Left ventricle myocardium inferior (tissue), 1 donor: ENCODE measurements at places on chromosomes 4 and X. TPM values are rescaled to one million over a fixed set of nuclear protein-coding genes. Genes with fewer than 3 reads are reported as not detected.

DNA sequence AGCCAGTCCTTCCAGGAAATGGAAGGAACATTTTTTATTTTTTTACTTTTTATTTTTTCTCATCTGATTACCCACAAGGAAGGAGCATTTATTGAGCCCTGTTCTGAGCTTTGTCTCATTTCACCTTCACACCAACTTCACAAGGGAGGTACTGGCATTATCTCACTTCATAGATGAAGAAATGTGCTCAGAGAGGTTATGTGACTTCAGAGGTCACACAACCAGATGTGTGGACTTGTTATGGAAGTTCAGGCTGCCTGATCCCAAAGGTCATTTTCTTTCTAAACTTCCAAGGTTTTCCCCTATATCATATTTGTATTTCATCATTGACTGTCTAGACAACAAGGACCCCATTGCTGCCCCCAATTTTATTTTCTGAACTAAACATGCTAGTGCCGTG is 160.3 kb downstream of the DCLK2 start:
- no peak for DNase-seq

DNA sequence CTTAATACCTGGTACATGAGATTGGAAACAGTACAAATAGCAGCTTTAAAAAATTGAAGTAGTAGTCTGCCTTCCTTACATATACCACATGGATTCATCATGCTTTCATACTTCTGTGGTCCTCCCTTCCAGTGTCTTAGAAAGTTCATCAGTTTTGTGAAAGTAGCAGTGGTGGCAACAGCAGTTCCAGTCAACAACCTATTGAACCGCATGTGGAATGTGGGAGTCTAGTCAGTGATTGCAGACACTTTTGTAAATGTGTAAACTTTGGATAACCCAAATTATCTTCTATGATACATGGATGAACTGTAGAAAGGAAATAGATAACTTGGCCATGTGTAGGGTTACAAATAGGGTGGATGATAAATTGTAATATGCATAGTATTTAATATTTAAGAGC is 34.1 kb downstream of the FNIP2 start:
- DNase-seq: no peak

The PNMA6F gene
- not detected for total RNA-seq

DNA sequence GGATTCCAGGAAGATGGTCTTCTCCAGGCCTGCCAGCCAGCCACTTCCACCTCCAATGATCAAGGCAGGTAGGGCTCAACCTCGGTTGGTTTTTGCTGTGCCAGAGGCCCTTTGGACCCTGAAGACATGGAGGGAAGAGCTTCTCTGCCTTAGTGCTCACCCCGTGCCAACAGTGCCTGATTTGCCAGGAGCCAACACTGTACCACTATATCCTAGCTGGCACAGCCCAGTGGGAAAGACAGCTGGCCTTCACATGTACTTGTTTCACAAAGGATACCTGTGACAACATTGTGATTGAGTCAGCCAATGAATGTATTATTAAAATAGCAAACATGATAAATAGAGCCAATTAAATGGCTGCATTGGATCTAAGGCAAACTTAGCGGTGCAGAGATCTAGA is 51.9 kb upstream of the PRPS1 start:
- no peak for DNase-seq

DNA sequence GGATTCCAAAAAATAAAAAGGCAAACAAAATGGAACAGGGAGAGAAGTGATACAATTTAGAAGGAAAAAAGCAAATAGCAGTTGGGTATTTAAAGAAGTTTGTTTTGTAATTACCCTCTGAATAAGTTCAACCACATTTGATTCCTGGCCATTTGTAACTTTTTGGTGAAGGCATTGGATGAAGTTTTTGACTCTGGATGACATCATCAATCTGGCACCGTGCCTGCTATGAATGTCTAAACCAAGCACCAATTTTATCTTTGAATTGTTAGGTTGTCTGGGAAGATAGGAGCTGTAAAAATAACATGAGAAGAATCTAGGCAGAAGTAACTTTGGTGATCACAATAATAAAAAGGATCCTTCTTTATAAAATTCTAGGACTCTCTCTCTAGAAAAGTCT is 29.5 kb downstream of the TMPRSS11A start:
- DNase-seq: no peak

DNA sequence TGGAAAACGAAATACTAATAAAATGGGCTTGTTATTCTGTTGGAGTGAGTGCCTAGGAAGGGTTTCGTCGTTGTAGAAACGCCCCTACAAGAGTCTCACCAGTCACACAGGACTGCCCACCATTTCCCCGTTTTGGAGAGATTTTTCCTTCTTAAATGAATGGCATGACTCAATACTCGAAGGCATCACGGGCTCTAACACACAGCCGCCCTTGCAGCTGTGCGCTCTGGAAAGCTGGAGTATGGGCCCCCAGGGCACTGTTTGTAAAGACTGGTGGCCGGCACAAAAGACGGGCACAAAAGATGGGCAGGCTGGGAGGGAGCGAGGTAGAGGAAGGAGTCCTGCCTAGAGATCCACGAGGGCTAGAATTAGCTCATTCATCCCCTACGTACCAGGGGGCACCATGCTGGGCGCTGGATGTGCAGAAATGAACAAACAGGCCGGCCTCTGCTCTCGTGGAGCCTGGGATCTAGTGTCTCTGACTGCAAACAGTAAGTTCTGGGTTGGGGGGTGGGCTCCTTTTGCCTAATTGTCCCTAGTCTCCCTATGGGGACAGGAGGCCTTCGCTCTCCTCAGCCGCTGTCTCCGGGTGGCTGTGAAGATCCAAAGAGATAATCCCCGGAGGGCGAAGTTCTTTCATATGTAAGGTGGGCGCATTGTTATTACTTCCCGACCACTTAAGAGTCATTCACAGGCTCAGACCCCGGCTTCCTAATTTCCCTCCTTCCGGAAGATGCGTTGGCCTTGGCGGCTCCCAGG is 1.0 kb upstream of the SFRP2 start:
- DNase-seq: no peak

The NUDT10 gene
- 0.27 TPM for total RNA-seq

The TXK gene
- total RNA-seq: 0.71 TPM

- no peak for DNase-seq
These were observed 19.0 kb upstream of the MAGEB2 start for GRCh38 chrX:30196322-30196721.

The SULT1B1 gene
- total RNA-seq: 1.1 TPM

GRCh38 chrX:49042581-49043219 is 457 bp downstream of the TFE3 start:
- no peak for DNase-seq
